ENCODE measurements at places on chromosomes 12 and 14.

- peak; percentile 68 for DNase-seq
These were observed 728 bp upstream of the STON2 start for GRCh38 chr14:81400852-81401251.

DNA sequence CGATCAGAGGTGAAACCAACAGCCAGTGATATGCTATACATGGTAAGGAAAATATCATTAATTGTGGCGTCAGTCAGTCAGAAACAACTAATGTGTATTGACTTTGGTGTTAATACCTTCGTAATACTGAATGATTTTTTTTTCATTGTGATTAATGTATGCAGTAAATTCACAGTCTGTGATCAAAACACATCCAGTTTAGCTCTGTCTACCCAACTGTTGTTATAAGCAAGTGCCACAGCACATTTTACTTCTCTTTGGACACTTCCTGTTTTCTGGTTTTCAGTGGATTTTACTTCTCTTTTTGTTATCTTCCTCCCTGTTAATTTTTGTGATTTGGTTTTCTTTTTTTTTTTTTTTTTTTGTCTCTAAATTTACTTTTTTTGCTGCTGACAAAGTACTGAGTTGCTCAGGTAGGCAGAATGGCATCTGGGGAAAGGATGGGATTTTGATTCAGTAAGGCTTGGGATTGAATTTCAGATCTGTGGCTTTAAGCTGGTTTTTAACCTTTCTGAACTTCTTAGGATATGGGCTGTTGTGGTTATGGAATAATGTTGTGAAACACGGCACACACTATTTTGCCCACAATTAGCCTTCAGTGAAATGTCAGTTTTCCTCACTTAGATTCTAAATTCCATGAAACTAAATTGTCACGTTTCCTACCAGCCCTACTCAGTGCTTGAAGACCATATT, 604 bp downstream of the GLIPR1 start:
- DNase-seq, result no peak

- DNase-seq, result no peak
These were observed 9.3 kb upstream of the PTHLH start for GRCh38 chr12:27981874-27982273.

DNA sequence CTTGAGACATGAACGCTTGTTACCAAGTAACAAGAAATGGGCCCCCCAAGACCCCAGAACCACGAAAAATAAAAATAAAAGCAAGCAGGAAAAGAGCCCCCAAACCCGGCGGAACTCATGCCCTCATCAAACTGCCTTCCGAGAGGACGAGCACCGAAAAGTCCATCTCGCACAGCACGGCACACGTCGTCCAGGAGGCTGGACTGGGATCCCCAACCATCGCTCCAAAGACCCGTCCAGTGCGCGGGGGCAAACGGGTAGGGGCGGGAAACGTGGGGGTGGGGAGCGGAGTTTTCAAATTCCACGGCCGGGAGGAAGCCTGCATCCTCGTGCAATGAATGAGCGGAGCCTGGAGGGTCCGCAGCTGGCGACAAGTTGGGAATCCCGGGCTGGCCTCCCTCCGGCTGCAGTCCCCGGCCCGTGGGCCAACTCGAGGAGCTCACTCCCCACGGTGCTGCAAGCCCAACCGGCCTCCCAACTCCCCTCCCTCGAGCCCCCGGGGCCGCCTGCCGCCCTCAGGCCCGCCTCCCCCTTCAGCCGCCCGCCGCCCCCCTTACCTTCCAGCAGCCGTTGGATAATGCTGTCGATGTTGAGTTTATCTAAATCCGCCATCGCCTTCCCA, 484 bp downstream of the PPP1CC start:
- DNase-seq, result peak; percentile 18

GRCh38 chr14:104794099-104794498, 1.4 kb downstream of the AKT1 start:
- DNase-seq, result peak; percentile 68

GRCh38 chr12:129103231-129103630, 250.0 kb downstream of the GLT1D1 start:
- no peak for DNase-seq

- peak; percentile 48 for DNase-seq
These were observed 36.2 kb downstream of the TMEM120B start for GRCh38 chr12:121748571-121749265.

- no peak for DNase-seq
These were observed 10.3 kb upstream of the ZNF740 start for GRCh38 chr12:53170215-53170614.

DNA sequence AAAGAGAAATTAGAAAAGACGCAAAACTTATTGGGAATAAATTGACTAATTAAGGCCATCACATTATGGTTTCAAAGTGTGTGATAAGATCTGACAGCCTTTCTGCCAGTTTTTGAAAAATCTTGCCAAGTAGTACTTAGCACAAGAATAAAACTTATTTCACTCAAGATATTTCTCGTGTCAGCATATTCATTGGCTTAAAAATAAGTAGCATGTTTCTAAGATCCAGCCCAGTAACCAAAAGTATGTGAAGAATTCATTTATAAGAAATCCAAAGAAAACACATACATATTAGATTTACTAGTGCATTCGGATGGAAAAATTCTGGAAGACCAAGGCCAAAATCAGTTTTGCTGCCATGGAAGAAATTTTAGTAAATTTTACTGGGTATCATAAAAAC, 1135.0 kb downstream of the GALC start:
- DNase-seq, result no peak

DNA sequence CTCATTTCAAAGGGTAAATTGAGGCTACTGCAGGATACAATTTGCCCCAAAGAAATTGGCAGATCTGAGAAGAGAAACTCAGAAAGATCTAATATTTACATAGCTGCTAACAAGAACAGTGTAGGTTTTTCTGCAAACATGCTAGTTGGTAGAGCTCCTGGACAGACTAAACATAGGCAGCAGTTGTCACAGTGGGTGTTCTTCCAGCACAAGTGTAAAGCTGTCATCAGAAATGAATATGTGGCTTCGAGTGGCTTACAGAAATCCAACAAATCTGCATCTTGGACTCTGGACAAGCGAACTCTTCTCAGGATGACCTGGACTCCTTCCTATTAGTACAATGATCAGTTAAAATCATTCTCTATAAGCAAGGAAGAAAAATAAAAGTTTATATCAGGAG, 5.9 kb downstream of the CBX5 start:
- DNase-seq, result no peak

- no peak for DNase-seq
These were observed 16.0 kb upstream of the PLEKHH1 start for GRCh38 chr14:67517083-67517482.

GRCh38 chr12:22163594-22163993, 117.6 kb downstream of the CMAS start:
- DNase-seq, result no peak

DNA sequence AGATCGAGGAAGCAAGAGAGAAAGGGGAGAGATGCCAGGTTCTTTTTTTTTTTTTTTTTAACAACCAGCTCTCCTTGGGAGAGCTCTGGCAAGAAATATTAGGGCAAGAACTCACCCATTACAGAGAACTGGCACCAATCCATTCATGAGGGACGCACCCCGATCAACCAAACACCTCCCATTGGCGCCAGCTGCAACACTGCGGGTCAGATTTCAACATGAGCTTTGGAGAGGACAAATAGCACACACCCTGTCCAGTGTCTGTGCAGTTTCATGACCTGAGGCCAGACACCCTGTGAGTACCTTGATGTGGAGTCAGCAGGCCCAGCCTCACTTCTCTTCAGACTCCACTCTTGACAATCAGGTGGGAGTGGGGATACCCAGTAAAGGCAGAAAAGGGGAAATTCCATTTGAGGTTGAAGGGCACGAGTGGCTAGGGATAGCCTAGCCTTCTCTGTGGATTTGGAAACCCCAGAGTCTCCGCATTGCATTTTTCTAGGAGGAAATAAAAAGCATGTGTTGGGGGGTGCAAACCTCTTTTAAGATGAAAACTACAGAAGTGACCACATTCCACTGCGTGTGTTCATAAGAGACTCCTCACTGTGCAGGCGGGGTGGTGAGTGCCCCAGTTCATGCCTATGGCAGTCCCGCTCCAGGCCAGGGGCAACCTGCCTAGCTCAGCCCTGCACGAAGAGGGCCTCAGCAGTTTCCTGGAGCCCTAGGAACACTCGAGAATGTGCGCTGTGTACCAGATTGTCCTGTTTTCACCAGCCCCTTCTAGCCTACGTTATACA, 42.4 kb upstream of the GPATCH2L start:
- no peak for DNase-seq

- no peak for DNase-seq
These were observed 51.3 kb downstream of the SRGAP1 start for GRCh38 chr12:63895841-63896240.

DNA sequence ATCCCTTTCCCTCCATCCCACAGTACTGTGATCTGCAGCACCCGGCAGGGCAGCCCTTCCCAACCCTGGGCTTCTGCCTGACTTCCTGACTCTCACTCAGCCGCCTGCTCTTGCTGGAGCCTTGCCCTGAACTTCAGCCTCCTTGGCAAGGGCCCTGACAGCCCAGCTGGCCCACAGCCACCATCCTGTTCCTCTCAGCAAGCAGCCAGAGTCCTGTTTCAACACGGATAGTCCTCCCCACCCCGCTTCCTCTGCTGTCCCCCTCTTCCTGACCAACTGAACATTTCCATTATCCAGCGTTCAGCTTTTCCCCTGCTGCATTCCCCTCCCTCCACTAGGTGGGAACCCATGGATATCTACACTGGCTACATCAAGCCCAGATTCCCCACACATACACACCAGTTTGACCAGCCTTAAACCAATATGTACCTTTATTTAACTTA, 74.0 kb upstream of the MDM1 start:
- no peak for DNase-seq

DNA sequence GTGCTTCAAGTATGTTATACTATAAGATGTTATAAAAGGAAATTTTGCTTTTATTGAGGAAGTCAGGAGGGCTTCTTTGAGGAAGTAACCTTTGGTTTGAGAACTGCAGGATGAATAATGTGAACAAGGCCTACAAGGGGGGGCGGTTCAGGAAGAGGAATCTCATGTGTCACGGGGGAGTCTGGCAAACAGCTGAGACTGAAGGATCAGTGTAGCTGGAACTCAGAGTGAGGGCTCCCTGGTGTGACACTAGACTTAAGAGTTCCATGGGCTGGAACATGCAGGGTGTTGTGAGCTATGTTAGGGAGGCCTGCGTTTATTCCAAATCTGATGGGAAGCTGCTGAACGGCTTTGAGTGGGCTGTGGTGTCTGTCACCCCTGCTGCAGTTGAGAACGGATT, 62.3 kb downstream of the UNC79 start:
- no peak for DNase-seq

- no peak for DNase-seq
These were observed 130.8 kb downstream of the TMX1 start for GRCh38 chr14:51370758-51371386.

- DNase-seq, result no peak
These were observed 354.0 kb downstream of the NRXN3 start for GRCh38 chr14:78524196-78524595.

- no peak for DNase-seq
These were observed 168.4 kb downstream of the MYRFL start for GRCh38 chr12:69993433-69993832.

DNA sequence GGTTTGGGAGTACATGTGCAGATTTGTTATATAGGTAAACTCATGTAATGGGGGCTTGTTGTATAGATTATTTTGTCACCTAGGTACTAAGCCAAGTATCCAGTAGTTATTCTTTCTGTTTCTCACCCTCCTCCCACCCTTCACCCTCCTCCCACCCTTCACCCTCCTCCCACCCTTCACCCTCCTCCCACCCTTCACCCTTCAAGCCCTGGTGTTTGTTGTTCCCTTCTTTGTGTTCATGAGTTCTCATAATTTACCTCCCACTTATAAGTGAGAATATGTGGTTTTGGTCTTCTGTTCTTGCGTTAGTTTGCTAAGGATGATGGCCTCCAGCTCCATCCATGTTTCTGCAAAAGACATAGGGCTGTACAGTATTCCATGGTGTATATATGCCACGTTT, 58.7 kb upstream of the OR10AD1 start:
- DNase-seq, result no peak

- DNase-seq, result no peak
These were observed 35.4 kb upstream of the HMGA2 start for GRCh38 chr12:65788912-65789311.

DNA sequence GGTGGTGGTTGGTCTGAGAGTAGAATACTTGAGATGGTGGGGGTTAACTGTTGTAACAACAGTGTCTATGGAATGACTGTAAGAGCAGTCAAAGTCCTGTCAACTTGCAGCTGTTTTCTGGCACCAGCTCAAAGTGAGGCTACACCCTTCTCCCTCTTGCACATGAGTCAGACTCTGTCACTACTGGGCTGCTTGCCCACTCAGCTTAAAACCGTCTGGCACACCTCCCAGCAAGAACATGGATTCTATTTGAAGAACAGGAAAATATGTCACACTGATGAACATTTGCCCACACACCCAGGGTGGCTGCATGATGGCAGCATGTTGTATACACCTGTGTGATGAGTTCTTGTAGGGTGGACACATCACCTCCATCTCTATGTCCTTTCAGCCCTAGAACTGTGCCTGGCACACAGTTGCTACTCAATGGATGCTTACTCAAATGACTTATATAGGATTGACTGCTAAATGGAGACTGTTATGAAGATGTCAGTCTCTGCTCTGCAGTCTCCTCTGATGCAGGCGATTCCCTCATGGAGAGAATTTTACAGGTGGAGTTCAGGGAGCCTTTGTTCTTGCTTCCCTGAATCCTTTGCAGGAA, 19.3 kb upstream of the SERPINA6 start:
- peak; percentile 16 for DNase-seq

DNA sequence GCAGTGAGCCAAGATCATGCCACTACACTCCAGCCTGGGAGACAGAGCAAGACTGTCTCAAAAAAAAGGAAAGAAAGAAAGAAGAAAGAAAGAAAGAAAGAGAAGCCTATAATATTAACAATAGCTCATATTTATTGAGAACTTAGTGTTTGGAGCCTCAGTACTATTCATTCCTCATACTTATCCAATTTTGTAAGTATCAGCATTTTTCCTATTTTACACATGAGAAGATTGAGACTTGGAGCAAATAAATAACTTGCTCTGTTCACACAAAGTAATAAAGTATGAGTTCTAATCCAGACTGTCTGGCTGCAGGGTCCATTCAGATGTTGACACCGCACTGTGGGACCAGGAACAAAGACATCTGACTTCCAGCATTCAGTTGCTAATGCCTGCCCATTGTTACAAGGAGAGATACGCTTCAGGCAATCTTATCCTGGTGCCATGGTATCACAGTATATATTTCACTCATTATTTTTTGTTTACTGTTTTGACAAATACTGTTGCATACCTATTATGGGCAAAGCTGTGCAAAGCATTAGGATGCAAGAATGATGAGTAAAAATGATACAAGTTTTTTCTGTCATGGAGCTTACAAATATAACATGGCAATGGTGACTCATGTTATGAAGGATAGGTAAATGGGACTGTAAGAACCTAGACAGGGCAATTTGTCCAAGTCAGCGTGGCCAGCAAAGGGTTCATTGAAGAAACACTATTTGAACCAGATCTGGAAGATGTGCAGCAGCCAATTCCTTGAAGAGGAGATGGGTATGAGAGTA, 21.4 kb upstream of the TMTC2 start:
- DNase-seq, result peak; percentile 34

- DNase-seq, result no peak
These were observed 33.1 kb downstream of the SNRNP35 start for GRCh38 chr12:123491056-123491455.

GRCh38 chr12:90460681-90461080, 494.3 kb downstream of the CCER1 start:
- DNase-seq, result no peak

Data from activated CD4-positive, alpha-beta T cell treated with anti-CD3 and anti-CD28 coated beads, Interleukin-10, Interleukin-2, amounts not matched to agents 100 ng/mL and 50 ng/mL, durations not matched to agents 16 hours and 8 hours (primary cell).